Smooth muscle cell of the brain vasculature (primary cell): ENCODE measurements at places on chromosomes 2 and 18.
A peak's percentile ranks its signal among the peaks of the same experiment; 100 is the strongest.

DNA sequence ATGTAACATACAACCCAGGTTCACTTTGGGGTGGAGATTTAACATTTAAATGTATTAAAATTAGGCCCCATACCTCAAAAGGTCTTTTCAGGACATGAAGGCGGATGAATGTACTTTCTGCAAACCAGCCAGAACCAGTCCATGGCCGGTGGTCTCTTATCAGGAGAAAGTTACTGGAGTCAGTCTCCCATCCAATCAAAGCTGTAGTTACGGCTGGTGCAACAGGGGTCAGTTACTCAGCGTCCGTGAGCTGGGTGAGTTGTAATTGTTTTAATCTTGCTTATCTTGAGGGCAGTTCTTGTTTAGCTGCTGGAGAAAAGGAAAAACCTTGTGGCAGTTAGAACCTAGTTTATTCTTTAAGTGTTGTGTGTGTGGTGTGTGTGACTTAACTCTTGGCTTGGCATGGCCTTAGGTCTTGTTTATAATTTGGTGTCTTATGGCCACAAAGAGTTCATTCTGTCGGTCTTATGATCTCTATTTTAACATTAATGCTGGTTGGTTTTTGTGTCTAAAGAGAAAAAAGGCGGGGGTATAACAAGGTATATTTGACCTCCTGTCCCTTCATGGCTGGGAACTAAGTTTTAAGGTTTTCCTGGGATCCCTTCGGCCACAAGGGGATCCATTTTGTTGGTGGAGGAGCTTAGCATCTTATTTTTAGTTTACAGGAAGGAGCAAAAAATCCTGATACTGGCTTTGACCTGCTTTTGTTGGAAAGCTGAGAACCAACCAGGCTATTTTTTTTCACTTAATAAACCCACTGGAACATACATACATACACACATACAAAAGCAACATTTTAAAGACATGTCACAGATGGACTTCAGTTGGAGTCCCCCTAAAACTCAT lies 143.5 kb upstream of the NCK2 start:
- DNase-seq, result no peak

- no peak for DNase-seq
These were observed 7.2 kb upstream of the RTN4 start for GRCh38 chr2:55057474-55057873.

GRCh38 chr2:149062531-149062930 lies 24.0 kb downstream of the LYPD6B start:
- no peak for DNase-seq

- peak; percentile 12 for DNase-seq
These were observed 42.1 kb upstream of the TRIM43B start for GRCh38 chr2:95526360-95527341.

- no peak for DNase-seq
These were observed 3.6 kb downstream of the LGALSL start for GRCh38 chr2:64457524-64457923.

- DNase-seq, result no peak
These were observed 3.9 kb upstream of the TNS1 start for GRCh38 chr2:218006741-218007140.
